ENCODE measurements at places on chromosomes 12 and 14.

DNA sequence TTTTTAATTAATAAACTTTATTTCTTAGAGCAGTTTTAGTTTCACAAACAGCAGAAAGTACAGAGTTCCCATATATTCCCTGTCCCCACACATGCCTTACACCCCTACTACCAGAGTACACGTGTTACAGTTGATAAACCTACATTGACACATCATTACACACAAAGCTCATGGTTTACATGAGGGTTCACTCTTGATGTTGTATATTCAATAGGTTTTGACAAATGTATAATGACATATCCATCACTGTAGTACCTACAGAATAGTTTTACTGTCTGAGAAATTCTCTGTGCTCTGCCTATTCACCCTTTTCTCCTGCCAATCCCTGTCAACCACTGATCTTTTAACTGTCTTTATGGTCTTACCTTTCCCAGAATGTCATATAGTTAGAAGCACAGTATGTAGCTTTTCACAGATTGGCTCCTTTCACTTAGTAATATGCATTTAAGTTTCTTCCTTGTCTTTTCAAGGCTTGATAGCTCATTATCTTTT is 15.1 kb upstream of the CCDC91 start:
- no peak for DNase-seq

- DNase-seq: no peak
Measured at GRCh38 chr12:105616971-105617540, 286.6 kb downstream of the C12orf75 start.

DNA sequence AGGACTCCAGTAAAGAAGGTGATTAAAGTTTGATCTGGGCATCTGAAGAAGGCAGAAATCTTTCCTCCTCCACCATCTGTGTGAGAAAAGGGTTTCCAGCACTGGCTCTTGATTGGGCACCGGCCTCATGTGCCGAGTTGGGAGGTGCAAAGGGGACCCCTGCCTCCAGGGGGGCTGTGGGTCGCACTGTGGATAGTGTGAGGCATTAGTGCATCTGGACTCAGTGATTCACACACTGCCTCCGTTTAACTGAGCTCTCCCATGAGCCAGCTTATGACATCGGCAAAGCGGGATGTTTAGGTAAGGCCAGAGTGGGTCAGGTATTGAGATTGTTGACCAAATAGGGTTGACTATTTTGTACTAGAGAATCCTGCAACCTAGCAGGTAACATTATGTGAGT is 8.9 kb downstream of the C1S start:
- no peak for DNase-seq

- no peak for DNase-seq
Measured at GRCh38 chr14:103019236-103019635, 38.1 kb downstream of the CDC42BPB start.

DNA sequence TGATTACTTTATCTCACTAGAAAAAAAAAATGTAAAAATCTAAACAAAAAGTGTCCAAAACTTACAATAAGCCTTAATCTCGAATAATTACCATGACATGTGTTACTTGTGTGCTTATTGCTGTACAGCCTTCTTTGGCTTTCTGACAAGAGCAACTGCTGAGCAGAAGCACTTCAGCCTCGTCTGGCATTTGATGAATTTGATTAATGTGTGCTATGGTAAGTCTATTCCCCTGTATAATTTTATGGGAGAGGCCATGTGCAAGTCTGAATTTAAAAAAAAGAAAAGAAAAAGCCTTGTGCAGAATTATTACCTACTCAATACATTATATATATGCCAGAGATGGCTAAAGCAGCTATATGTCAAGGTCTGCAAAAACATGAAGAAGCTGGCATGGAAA is 113.9 kb downstream of the AEBP2 start:
- no peak for DNase-seq

- no peak for DNase-seq
Measured at GRCh38 chr14:38554026-38554425, 298.1 kb upstream of the CLEC14A start.

- DNase-seq: no peak
Measured at GRCh38 chr12:83156815-83157214, 470.1 kb downstream of the TMTC2 start.

GRCh38 chr12:101697197-101697929 is at the start of gene CHPT1:
TSS of gene CHPT1 (plus strand) at chr12:101697640. CDS start at chr12:101697862, 222 bp downstream.
- peak; percentile 88 for DNase-seq

GRCh38 chr12:90888316-90888715 is 66.7 kb downstream of the CCER1 start:
- no peak for DNase-seq

GRCh38 chr12:21144309-21144708 is 13.3 kb downstream of the SLCO1B1 start:
- DNase-seq: no peak

DNA sequence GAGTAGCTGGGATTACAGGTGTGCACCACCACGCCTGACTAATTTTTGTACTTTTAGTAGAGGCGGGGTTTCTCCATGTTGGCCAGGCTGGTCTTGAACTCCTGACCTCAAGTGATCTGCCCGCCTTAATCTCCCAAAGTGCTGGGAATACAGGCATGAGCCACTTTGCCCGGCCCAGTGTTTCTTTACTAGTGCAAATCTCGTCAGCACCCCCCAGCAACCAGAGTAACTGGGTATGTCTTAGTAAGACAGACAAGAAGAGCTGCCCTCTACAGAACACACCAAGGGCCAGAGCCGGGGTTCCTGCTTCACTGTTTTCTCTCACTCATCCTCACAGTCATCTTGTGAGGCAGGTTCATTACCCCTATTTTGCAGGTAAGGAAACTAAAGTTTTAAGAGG is 78.5 kb upstream of the GPR68 start:
- DNase-seq: no peak

DNA sequence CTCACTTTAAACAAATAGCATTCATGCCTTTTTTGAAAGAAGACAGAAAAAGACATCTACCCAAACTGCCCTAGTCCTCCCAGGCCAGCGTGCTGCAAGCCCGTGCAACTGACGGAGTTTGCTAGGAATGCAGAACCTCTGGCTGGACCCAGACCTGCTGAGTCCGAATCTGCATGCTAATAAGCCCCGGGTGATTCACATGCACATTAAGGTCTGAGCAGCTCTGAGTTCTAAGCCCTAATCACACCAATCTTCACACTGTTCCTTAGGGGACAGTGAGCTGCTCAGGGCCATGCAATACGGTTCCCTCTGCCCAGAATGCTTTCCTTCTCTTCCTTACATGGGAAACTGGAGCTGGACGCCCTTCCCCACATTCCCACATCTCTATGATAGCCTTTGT is 25.2 kb downstream of the HAL start:
- DNase-seq: no peak

GRCh38 chr12:104515899-104516298 is 59.2 kb downstream of the CHST11 start:
- no peak for DNase-seq

DNA sequence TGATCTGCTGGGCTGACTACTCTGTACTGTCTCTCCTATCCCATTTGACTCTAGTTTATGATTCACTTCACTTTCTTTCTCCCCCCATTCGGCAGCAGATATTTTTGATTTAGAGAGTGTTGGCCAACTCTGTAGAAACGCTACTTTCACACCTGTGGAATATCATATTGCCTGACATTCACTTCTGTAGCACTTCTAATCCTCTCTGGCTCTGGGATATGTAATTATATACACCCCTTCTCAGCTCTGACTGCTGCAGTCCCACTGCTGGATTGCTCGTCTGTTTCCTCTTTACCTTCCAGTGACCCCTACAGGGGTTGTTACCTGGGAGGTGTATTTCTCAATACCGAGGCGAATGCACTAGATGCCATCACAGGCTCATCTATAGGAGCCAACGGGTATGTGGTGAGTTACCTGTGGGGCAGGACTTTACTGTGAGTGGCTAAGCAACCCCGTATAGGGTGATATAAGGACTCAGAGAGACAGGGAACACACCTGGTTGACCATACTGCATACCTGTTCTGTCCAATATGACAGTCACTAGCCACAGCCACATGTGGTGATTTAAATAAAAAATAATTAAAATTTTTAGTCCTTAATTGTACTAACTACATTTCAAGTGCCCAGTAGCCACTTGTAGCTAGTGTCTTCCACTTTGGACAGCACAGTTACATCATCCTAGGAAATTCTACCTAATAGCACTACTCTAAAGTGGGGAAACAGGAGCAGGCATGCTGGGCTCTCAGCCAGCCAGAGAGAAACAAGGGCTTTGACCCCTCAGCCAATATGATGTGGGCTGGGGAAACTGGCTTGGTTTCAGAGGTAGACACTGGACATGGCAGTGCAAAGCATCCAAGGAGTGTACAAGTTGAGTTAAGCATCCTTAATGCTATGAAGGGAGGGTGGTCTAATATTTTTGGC is 95.0 kb downstream of the C12orf75 start:
- DNase-seq: no peak

DNA sequence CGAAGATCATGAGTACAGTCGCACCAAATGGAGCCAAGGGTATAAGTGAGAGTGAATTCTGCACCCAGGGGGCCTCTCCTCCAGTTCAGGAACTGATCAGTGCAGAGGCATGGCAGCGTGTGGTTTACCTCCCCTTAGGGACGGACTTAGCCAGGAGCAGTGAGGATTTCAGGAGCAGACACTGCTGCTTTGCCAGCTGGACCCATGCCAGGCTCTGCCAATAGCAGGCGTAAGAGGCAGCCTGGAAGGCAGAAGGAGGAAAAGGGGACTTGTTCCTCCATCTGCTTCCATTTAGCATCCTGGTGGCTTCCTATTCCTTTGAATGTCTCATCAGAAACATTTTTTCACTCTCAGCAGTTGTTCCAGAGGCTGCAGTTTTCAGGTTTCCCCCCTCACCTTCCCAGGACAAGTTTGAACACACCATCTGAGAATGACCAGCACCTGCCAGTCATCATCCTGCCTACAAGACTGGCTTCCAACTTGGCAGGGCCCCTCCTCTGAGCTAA is 137.0 kb upstream of the LMNTD1 start:
- peak; percentile 63 for DNase-seq

GRCh38 chr12:111404362-111405148 is 1.2 kb upstream of the SH2B3 start:
- DNase-seq: peak; percentile 38

DNA sequence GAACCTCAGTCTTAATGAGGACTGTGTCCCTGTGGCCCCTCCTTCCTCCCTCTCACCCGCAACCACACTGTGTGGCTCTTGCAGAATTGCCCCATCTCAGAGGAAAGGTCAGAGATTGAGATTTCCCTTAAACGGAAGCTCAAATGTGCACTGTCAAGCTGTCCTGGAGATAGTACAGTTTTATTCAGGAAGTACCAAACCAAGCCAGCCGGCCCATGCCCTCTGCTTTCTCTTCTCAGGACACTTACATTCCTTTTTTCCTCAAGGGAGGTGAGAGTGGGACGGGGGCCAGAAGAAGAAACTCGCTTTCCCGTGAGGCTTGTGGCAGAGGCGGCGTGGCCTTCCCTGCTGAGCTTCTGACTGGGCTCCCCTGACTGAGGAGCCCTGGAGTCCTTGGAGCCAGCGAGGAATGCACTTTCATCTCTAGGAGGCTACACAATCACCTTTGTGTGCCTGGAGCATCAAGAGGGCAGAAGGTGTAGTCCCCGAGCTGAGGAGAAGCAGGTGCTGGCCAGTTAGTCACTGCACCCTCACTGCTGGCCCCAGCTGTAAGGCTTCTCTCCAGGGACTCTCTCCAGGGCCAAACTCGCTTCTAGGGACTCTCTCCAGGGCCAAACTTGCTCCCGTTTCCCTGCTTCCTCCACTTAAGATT is 24.1 kb upstream of the ATP2A2 start:
- DNase-seq: no peak

- DNase-seq: no peak
Measured at GRCh38 chr14:98976271-98976670, 295.7 kb downstream of the BCL11B start.

GRCh38 chr14:101833045-101833444 is 71.5 kb downstream of the PPP2R5C start:
- no peak for DNase-seq

- no peak for DNase-seq
Measured at GRCh38 chr14:81177225-81177624, 43.5 kb downstream of the GTF2A1 start.

DNA sequence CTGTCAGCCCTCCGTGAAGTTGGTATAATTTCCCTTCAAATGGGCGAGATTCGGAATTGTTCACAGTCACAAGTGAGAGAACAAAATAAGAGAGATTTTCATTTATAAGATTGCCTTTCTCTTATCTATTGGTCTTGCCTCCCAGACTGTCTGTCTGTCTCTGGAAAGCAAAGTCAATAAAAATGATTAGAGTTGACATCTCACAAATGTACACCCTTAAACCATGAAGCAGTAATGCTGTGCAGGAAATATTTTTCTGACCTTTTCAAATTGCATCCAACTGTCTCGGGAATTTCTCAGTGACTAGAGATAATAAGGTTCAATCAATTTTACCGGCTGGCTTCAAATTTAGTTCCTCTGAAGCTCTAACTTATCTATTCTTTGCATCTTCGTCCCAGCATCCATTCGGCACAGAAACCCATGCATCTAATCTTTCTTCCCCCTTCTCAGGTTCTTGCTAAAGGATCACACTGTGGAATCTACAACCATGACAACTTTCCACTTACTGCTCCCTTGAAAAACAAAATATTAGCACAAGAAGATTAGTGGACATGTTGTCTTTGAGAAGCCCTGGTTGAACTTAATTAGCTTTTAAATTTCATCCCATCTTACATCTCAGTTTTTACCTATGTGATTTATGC is 93.1 kb downstream of the RMST start:
- DNase-seq: peak; percentile 39

DNA sequence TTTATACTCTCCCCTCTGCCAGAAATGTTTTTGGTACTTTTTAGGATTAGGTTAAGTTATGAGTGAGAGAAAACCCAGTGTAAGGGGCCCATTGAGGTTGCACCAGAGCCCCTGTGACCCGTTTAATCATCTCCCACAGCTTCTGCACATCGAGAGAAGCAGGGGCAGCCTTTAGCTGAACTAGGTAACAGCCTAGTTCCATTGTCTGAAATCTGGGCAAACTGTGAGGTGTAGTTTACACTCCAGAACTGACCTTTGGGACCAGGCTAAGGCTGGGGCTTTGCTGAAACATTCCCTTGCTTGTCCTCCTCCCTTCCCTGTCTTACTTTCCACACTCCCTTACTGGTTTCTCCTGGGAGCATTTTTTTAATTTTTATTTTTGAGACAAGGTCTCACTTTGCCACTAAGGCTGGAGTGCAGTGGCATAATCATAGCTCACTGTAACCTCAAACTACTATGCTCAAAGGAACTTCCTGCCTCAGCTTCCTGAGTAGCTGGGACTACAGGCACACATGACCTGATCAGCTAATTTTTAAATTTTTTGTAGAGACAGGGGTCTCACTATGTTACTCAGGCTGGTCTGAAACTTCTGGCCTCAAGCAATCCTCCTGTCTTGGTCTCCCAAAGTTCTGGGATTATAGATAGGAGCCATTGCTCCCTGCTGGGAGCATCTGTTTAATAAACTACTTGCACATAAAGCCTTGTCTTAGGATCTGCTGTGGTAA is 25.9 kb upstream of the DHRS2 start:
- DNase-seq: no peak

DNA sequence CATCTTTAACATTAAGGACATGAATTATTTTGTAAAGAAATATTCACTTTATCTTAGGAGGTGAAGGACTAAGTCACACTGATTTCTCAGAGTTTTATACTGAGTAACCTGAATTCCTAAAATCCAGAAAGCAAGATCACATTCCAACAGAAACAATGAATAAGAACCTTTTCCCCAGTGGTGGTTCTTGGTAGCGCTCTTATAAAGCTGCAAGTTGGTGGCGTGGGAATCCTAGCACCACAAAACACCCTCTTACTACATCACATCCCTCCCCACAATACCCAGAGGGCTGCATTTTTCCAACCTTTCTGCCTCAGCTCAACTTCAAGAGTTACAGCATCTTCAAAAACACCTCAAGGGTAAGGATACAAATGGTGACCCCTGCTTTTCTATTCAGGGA is 44.0 kb upstream of the SMUG1 start:
- DNase-seq: no peak

GRCh38 chr12:116630762-116631161 is 71.6 kb downstream of the MAP1LC3B2 start:
- DNase-seq: no peak
